ENCODE measurements at places on chromosomes 11 and 22.

DNA sequence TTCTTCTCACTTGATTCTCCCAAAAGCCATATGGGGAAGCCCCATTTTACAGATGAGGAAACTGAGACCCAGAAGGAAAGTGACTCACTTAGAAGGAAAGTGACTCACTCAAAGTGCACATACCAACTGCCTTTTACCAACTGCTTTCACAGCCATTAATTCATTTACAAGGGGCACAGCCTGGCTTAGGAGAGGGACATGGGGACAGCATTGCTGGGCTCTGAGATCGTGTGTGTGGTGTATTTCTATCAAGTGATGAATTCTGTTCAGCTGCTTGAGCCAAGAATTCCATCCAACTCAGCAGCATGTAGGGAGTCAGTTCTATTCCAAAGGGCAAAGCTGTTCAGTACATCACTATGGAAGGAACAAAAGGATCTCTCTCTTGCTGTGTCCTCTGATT, 23.5 kb upstream of the PAK1 start:
- no peak for DNase-seq

- peak; percentile 68 for DNase-seq
Observed at GRCh38 chr11:10413268-10413667, 41.8 kb upstream of the AMPD3 start.

GRCh38 chr11:42544726-42545125, 767.1 kb upstream of the API5 start:
- DNase-seq: no peak

DNA sequence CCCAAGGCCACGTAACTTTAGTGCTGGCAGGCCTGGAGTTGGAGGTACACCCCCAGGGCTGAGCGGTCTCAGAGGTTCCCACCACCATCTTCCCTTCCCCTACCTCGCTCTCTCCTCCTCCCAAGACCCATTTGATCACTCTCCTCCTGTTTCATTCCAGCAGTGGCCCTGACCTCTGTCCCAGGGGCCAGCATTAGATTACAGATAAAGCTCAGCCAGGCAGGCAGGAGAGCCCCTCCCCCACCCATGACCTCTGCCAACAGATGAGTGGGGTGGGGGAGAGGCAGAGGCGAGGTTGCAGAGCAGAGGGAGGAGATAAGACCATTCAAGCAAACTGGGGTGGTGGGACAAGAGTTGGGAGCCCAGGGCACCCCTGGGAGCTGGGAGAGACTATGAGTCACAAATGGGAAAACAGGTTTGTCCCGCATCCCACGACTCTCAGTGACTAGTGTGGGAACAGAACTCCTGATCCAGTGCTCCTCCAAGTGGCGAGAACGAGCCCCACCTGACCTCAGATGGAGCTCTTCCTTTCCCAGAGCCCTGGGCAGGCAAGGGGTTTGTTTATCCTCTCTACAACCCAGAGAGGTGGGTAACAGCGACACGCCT, 367.9 kb downstream of the MN1 start:
- DNase-seq: no peak

DNA sequence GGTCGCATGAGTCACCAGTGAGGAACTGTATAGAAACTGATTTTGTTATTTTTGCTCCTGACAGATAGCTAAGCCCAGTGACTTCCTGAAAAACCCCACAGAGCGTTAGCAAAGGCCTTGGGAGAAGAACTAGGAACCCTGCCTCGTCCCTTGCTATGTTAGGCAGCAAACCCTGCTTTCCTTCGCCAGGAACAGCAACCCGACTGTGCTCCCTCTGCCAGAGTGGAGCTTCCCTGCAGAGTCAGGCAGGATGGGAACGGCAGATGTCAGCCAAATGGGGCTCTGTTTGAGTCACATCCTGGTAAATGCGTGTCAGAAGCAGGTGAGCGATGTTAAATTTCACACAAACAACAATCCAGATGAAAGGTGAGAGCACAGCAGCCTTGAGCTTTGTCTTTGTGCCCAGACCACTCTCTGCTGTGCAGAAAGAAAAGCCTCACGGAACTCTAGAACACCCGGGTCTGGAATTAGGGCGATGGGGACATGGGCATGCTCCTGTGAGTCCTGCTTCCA, 186.6 kb downstream of the ADAMTS15 start:
- no peak for DNase-seq

- DNase-seq: no peak
Observed at GRCh38 chr11:36196411-36196998, 92.7 kb downstream of the COMMD9 start.

- DNase-seq: no peak
Observed at GRCh38 chr11:41872426-41872825, 413.0 kb upstream of the LRRC4C start.

GRCh38 chr11:75563978-75564552, 2.0 kb downstream of the SERPINH1 start:
- no peak for DNase-seq
